ENCODE measurements at places on chromosomes 11 and 22. TPM values are rescaled to one million over a fixed set of nuclear protein-coding genes. Genes with fewer than 3 reads are reported as not detected.

DNA sequence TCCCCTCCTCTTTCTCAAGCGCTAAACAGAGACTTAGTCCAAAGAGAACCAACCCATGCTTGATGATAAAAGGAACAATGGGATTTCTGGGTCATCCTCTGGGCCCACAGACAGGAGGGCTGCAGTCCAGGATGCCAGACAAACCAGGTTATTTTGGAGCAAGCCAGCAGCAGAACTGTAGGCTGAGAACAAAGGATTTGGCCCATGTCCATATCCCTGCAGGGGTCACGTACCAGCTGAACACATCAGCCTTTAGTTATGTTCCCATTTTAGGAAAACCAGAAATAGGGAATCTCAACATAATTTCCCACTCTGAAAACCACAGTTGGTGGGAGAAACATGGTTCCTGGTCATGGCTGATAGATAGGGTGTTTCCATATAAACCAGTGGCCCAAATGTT is 533.6 kb upstream of the CADM1 start:
- DNase-seq, result no peak

GRCh38 chr22:35322893-35323292 is 23.2 kb downstream of the TOM1 start:
- no peak for DNase-seq

GRCh38 chr11:47854667-47855066 is 6.5 kb upstream of the NUP160 start:
- no peak for DNase-seq

DNA sequence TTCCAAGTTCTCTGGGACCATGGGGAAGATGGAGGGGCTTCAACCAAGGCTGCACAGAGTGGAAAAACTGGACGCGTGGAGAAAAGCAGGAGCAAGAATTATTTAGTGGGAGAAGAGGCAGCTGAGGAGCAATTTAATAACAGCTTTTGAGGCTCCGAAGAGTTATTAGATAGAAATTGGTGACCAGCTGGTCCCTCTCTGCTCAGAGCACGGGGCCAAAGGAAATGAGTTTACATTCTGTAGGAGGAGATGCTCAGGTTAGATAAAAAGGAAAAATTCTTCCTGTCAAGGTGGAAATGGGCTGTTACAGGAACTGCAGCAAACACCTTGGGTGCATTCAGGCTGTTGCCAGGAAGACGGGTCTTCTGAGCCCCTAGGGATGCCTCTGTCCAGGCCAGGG is 47.0 kb upstream of the GALNT18 start:
- DNase-seq, result no peak

Gene C11orf42
- not detected for total RNA-seq

Gene CDCA5
- total RNA-seq, result 17.5 TPM

Gene BCO2
- not detected for total RNA-seq

Gene RAG2
- total RNA-seq, result not detected

Gene FUT4
- total RNA-seq, result 4.2 TPM

Gene HEPN1
- not detected for total RNA-seq

Gene GAL3ST1
- not detected for total RNA-seq

Measured in GM23248 (cell line).